ENCODE measurements at places on chromosomes 5 and 9. TPM values are rescaled to one million over a fixed set of nuclear protein-coding genes. Genes with fewer than 3 reads are reported as not detected.

Gene IFNB1
- total RNA-seq, result not detected

Gene BTNL3
- total RNA-seq, result not detected

Gene C5orf52
- not detected for total RNA-seq

Gene FOXI1
- not detected for total RNA-seq

Gene ISL1
- total RNA-seq, result not detected

Gene HTR4
- not detected for total RNA-seq

Gene MSX2
- total RNA-seq, result 1.5 TPM

Gene AK3
- 48.9 TPM for total RNA-seq

Gene MLLT3
- total RNA-seq, result 13.8 TPM

Gene APBA1
- total RNA-seq, result 1.8 TPM

Gene ADAMTSL2
- under 0.01 TPM for total RNA-seq

Gene PPIC
- total RNA-seq, result 92.8 TPM

Gene PTGDS
- 57.9 TPM for total RNA-seq

Gene LHX3
- total RNA-seq, result under 0.01 TPM

Gene PLPP7
- total RNA-seq, result 16.3 TPM

Gene ADAMTS16
- 1.4 TPM for total RNA-seq
